ENCODE measurements at places on chromosomes 6 and 20. TPM values are rescaled to one million over a fixed set of nuclear protein-coding genes. Genes with fewer than 3 reads are reported as not detected.

The PRRT1 gene
- polyA plus RNA-seq = 6.1 TPM

The RBPJL gene
- 0.07 TPM for polyA plus RNA-seq

The COL21A1 gene
- 3.5 TPM for polyA plus RNA-seq

The NFKBIL1 gene
- 23.6 TPM for polyA plus RNA-seq

The INSM1 gene
- 7.6 TPM for polyA plus RNA-seq

The SLC52A3 gene
- polyA plus RNA-seq = 0.37 TPM

The GSTA2 gene
- 0.68 TPM for polyA plus RNA-seq

The DST gene
- 311 TPM for polyA plus RNA-seq

The TEAD3 gene
- polyA plus RNA-seq = 13.6 TPM

The AGER gene
- polyA plus RNA-seq = 81.3 TPM

The PNPLA1 gene
- polyA plus RNA-seq = 0.21 TPM

The CCN2 gene
- polyA plus RNA-seq = 213 TPM

All from thymus (tissue), 14 donors.